ENCODE measurements at places on chromosomes 6 and 20.

DNA sequence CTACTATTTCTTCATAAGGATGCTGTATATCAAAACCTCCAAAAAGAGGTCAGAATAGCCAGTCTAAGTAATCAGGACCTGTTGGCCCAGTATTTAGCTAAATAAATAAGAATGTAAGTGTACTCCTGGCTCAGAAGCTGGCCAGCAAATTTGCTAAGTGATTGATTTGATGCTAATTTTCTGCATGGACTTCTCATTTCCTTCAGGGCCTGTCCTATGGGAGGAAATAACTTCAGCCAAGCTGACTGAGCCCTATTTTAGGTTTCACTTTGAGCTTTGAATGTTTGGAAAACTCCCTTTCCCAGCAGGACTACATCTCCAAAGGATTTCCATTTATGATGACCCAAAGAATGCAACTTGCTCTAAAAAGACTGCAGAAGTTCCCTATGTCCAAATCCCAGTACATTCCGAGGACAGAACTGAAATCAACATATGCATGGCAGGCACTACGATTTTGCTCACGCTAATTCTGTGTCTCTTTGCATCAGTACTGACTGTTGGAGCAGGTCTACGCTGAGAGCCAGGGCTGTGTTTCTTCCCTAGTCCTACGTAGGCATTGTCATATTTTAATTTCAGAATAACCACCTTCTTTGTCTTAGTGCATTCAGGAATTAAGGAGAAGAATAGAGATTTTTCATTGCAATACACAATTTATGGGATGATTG lies 441.4 kb upstream of the PLCB4 start:
- DNase-seq: no peak

DNA sequence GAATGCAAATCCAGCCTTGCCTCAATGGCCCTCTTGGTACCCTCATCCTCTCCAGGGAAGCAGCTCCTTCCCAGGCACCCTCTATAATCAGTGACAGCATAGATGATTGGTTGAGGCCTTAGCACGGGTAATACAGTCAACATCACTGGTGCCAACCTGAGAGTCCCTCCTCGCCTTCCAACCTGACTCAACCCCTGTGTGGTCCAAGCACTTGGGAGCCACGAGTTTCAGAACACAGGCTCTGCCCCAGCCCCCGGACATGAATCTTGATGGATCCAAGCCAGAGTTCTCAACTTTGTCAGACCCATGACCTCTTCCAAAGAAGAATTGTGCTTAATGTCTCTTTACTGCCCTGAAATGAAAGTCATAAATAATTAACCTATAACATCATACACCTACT lies 213.9 kb downstream of the PREX1 start:
- DNase-seq: no peak

GRCh38 chr6:25157183-25157582 lies 122.0 kb upstream of the CARMIL1 start:
- no peak for DNase-seq

GRCh38 chr6:127423921-127424320 lies 35.3 kb downstream of the KIAA0408 start:
- DNase-seq: no peak

- DNase-seq: no peak
Measured at GRCh38 chr20:36666181-36666740, 20.3 kb upstream of the SLA2 start.

DNA sequence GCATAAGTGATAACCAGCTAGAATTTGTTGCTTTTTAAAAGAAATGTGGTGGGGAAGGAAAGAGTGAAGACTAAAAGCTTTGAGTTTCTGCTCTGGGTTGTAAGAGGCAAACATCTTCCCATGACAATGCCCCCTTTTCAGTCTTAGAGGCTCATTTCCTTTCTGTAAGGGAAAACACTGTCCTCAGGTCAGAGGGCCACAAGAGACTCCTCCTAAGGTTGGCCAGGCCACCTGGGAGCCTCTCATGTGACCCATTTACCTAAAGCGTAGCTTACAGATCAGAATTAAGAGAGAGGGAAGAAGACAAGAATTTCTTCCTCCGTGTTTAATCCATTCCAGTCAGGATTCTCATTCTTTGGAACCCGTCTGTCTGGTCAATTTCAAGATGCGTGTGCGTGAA lies 220.4 kb upstream of the HEY2 start:
- no peak for DNase-seq

DNA sequence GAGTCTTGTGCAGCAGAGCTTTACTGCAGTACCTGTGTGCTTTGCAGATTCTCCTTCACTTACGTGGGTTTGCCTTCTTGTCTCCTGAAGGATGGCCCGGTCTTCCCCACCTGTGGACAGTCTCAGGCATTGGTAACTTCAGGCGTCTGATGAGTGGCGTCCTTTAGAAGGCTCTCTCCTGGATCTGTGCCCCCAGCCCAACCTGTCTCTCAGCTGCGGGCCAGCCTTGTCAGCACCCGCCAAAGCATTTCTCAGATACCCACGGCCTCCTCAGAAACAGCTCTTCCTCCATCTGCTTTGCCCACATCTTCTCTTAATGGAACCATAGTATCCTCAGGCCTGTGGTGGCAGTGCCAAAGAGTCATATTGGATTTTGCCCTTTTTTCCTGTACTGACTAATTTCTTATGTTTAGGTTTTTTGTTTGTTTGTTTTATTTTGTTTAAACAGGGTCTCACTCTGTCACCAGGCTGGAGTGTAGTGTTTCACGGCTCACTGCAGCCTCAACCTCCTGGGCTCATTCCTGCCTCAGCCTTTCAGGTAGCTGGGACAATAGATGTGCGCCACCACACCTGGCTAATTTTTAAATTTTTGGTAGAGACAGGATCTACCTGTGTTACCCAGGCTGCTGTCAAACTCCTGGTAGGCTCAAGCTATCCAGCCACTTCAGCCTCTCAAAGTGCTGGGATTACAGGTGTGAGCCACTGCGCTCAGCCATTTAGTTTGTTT lies 96.6 kb downstream of the ARID1B start:
- DNase-seq: no peak
